ENCODE measurements at places on chromosomes 1 and 21.

GRCh38 chr1:119771770-119772169 lies 3.1 kb upstream of the HMGCS2 start:
- DNase-seq = no peak

DNA sequence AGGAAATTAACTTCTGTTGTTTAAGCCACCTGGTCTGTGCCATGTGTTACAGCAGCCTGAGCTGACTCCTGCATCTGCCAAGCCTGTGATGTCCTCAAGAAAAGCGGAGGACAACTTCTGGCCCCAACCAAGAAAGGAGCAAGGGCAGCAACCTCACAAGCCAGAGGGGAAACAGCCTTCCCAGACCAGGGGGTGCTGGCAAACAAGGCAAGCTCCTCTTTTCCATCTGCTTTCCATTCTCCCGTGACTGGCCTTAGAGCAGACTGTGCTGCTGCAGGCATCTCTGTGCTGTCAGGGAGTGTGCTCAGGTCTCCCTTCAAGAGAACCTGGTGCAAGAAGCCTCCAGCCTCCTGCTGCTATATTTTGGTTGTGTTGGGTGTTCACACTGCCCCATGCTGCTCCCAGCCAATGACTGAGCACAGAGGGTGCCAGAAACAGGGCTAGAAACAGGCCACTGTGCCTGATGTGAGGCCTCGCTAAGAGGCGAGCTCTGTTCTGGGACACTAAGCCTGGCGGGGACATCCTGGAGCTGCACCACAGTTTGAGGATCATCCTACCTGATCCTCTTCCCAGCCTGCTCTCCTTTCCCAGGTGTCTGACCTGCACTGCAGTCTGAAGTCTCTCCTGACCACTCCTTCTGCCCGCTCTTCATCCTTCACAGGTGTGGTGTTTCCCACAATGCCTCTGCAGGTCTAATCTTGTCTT lies 27.5 kb upstream of the SLAMF9 start:
- DNase-seq = no peak

DNA sequence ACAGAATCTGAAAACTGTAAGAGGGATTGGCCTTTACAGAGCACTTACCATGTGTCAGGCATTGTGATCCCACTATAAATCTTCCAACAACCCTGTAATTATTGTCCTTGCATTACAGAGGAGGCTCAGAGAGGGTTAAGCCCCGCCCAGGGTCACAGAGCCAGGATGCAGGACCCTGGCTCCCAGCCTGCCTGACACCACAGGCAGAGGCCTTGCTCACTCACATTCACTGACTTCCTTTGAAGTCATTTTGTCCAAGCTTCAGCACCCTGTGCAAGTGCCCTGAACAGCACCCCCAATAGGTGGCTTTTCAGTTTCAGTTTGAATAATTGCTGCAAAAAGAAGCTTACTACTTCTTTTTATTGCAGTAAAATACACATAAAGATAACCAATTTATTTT lies 256.8 kb upstream of the NFIA start:
- no peak for DNase-seq

DNA sequence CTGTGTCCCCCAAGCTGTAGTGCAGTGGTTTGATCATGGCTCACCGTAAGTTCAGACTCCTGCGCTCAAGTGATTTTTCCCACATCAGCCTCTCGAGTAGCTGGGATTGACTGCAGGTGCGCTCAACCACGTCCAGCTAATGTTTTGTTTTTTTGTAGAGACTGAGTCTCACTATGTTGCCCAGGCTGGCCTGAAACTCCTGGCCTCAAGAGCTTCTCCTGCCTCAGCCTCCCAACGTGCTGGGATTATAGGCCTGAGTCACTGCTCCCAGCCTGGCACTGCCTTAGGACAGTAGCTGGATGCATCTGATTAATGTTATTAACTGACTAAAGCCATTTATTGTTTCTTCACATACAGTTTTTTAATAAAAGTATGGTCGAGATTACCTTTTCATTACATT lies 40.2 kb downstream of the RNF11 start:
- DNase-seq = no peak

- DNase-seq = peak; percentile 68
Measured at GRCh38 chr1:15261155-15262002, 14.4 kb downstream of the FHAD1 start.

- DNase-seq = no peak
Measured at GRCh38 chr1:72431810-72432209, 149.5 kb upstream of the NEGR1 start.

- DNase-seq = peak; percentile 52
Measured at GRCh38 chr1:61699911-61700851, 24.8 kb downstream of the TM2D1 start.

GRCh38 chr21:21559285-21560045 lies 561.3 kb downstream of the NCAM2 start:
- no peak for DNase-seq

GRCh38 chr1:201167041-201167991 lies 13.0 kb upstream of the TMEM9 start:
- DNase-seq = no peak

DNA sequence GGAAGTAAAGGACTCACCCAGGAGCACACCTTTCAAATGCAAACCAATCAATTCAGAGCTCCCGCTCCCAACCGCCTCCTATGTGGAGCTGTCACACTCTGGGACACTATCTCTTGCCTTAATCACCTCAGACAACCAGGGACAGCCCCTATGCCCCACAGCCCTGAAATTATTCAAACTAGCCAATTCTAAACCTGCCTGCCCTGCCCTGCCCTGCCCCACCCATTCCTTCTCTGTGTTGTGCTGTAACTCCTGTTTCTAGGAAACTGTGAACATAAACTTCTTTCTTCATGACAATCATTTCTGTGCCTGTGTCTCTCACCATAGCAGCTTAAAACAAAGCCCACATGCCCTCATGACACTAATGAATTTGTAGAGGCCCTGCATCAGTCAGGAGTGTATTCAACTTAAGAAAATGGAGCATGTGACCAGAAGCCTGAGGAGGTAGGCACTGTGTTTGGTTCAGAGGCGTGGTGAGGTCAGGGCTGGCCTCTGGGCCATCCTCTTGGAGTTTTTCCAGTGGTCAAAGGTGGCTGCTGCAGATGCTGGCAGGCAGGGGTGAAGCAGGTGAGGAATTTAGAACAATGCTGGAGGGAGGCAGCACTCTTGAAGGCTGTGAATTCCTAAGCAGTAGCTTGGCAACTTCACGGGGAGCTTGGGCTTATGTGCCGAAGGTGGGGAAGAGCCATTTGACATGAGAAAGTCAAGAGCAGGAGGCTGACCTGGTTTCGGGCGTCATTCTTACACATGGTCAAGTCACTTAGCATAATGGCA lies 74.5 kb downstream of the RHOU start:
- no peak for DNase-seq

- peak; percentile 63 for DNase-seq
Measured at GRCh38 chr1:154867064-154867825, 2.8 kb downstream of the KCNN3 start.

GRCh38 chr21:19950347-19950746 lies 1047.9 kb upstream of the NCAM2 start:
- no peak for DNase-seq

- no peak for DNase-seq
Measured at GRCh38 chr1:33973799-33974545, 110.1 kb downstream of the HMGB4 start.

- no peak for DNase-seq
Measured at GRCh38 chr1:109477821-109478220, 5.9 kb upstream of the ATXN7L2 start.

DNA sequence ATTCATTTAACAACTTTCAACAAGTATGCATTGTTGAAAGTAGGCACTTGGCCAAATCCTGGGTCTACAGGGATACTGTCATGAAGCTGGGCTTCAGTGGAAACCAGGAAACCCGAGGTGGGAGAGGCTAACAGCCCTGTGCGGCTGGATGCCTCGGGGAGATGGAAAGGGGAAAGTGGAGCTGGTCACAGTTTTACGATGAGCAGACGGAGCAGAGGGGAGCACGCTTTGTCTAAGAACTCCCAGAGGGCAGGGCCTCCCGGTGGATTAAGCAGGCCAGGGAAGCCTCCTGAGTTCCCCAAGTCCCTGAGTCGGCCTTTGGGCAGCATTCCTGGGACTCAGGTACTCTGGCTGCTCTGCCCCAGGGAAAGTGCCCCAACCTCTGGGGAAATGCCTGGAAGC lies 23.8 kb downstream of the STUM start:
- DNase-seq = no peak

GRCh38 chr1:201874672-201875071 lies 14.0 kb upstream of the SHISA4 start:
- DNase-seq = no peak

DNA sequence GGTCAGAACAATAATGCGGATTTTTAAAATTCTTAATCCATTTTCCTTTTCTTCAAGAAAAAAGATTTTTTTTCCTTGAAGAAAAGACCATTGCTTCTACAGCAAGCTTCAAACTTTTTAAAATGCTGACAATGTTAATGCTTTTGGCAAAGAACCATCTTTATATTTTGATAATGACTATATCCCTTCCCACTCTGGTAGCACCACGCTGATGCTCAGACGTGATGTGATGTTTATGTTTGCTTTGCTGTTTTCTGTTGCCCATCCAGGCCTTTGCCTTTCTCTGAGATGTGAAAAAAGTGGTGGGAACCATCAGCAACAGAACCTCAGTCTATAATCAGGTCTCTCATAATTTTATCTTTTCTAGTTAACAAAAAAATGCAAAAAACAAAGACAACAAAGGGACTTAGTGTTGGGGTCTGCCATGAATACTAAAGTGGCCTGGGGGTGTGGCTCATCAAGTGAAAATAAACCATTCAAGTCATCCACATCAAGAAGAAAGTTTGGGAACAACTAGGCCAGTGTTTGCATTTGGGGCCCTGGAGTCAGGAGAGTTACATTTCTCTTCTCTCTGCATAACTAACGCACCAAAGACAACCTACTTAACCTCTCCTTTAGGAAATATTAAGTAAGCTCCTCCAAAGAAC lies 244.6 kb upstream of the DMRTA2 start:
- DNase-seq = no peak

DNA sequence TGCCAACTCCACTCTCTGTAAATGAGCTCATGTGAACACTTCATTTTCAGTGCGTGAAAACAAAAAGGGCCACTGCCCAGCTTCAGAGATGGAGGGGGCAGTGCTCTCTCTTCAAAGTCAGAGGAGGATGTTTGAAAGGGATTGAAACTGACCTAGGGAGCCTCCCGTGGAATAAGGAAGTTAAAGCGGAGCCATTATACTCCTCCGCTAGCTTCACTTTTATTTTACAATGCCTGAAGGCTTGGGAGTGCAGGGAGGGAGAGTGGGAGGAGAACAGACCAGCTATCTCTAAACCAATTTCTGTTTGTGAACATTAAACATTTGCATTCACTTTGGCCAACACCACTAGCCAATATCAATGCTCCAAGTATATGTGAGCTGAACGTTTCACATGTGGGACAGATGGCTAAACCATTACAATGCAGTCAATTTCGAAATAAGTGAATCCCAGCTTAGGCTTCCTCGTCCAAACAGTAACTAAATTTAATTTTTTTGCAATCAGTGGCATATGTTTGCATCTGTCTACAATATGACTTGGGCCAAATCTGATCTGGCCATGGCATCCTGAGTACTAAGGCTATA lies 126.9 kb downstream of the ESRRG start:
- peak; percentile 21 for DNase-seq

DNA sequence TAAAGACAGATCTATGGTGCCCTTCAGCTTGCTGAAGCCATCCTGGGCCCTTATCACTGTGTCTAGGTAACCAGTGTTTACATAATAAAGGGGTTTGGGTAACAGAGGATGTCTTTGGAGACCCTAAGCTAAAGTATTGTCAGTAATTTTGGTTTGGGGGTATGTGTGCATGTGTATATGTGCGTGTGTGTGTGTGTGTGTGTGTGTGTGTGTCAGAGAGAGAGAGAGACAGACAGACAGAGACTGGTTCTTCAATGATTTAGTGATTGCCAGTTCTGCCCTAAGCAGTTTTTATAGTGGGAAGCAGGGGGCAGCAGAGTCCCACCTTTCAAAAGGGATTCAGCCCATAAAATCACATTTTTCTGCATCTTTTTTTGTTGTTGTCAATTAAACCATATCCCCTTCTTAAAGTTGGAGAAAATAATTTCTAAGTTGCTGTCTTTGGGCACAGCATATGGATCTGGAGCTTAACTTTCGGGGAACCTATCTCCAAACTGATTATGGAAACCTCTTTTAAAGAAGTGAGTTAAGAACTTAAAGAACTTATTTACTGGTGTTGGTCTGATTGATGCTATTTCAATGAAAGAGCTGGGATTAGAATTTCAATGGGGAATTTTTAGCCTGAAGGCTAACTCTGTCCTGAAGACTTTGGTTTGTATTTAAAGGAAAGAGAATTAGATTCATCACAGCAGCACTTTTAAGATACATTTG lies 51.1 kb downstream of the ZNF326 start:
- peak; percentile 17 for DNase-seq

DNA sequence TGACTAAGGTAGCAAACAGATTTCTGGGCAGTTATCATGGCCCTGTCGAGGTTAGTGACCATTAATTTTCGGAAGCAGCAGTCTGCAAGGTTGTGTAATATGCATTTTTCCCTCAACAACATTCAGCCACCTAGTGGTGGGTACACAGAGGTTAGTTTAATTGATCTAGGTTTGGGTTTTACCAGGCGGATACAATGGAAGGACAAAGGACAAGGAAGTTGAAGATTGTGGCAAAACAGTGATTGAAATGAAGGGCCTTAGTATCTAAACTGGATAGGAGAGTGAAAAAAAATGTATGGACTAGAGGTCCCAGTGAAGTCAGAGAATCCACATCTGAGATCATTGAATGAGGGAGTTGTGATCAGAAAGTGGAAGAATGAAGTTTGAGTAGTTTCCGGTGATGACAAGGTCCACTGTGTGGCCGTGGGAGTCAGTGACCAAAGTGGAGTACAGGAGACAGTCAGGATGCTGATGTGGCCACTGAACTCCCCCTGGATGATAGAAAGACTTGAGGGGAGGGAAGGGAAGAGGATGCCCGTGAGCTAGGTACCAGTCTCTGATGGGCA lies 2.8 kb downstream of the ARMH1 start:
- no peak for DNase-seq

All from muscle of leg (tissue), 16 donors.